ENCODE measurements at places on chromosomes 11 and 22.

DNA sequence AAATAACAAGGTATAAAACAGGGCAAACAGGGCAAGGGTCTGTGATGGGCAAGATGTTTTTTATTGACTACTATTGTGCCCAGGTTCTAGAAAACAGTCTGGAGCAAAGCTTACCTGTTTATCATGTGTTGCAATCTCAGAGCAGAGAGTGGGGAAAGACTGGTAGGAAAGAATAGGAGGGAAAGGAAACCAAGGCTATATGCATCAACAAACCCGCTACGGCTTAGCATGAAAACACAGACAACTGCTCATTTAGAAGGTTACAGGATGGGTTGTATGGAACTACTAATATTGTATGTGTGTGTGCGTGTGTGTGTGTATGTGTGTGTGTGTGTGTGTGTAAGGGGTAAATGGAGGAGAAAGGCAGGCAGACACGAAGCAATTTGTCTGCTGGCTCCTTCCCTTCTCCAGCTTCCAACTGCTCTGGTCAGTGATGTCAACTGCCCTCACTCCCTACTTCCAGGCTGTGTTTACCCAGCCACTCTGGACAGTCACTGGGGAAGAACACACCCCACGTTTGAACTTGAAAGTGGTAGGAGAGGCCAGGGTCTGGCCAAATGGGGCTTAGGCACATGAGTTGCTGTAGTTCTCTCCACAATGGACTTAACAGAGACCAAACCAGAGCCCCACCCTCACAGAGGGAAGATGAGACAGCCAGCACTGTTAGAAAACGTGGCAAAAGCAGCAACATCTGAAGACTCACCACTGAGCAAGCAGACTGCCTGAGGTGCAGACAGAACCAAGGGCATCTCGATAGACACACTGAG is 47.0 kb downstream of the GAB2 start:
- no peak for DNase-seq

DNA sequence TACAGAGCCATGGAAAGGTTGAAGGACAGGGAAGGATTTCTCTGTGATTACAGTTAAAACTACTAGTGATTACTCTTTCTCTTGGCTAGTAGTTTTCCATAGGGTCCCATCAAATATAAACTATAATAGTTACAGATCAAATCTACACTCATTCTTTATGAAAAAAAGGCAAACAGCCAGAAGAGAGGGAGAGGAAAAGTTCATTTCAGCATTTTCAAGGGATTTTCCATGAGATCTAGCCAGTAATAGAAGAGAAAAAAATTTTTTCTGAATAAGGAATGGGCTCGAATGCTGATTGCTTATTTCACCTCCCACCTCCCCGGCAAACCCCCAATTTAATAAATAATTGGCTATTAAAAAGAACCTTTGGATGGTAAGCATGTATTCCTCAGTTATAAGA is 74.8 kb upstream of the BLID start:
- no peak for DNase-seq

DNA sequence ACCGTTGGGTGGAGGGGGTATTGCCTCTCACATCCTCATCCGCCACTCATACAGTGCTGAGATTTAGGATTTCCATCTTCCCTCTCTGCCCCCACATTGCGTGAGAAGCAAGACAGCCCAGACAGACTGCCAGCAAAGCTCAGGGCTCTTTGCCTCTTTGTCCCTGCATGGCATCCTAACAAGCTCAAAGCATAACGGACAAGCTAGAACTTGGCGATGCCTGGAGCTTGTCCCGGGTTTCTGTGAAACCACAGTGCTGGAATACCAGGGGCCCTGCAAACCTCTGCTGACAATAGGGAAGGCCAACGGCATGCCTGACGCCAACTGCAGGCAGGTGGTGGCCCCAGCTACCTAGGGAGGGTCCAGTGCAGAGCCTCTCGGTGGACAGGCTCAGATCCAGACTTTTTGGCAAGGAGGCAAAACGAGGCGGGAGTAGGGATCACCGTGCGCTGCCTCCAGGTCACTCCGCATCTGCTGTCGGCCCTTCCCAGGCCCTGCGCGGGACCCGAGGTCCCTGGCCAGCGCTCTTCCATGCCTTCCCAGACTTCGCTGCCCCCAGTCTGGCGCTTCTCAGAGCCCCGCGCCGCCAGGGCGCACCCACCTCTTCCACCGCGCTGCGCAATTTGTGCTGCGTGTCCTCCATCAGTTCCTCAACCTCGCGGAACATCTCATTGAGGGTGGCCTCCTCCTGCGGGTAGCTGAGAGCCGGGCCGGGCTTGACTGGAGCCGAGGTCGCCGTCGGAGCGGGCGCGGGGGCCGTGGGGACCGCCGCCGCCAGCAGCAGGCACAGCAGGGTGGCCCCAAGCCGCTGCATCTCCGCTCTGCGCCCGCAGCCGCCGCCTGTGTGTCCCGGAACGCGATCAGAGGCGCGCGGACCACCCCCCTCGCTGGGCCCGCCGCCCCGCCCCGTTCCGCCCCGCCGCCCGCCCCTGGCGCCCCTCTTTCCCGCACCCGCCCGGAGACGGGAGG is at the start of gene DKK3:
Gene DKK3, minus strand, starts transcription at position 858 of the 969 bp plus-strand sequence. Its CDS starts 44 bp downstream, at position 814.
- no peak for DNase-seq

- peak; percentile 51 for DNase-seq
Observed at GRCh38 chr22:25447686-25448434, 116.6 kb upstream of the GRK3 start.

GRCh38 chr22:49776891-49777290 is 50.8 kb downstream of the BRD1 start:
- no peak for DNase-seq

- DNase-seq, result no peak
Observed at GRCh38 chr11:11973361-11973800, 35.0 kb downstream of the DKK3 start.

GRCh38 chr11:75205564-75206020 is 35.0 kb upstream of the TPBGL start:
- DNase-seq, result no peak

DNA sequence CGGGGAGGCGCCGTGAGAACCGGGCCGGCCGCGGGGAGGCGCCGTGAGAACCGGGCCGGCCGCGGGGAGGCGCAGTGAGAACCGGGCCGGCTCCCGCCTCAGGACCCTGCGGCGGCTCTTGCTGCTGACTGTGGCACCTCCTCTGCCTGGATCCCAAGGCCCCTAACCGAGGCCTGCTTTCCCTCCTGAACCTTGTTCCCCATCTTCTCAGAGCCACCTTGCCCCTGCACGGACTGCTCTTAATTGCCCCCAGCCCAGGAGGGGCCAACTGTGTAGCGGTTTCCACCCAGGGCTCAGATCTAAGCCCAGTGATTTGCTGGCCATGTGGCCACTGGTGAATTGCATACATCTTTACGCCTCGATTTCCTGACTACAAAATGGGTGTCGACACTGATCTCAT is 112.2 kb upstream of the B3GAT1 start:
- no peak for DNase-seq

- no peak for DNase-seq
Observed at GRCh38 chr11:130617001-130617400, 168.6 kb downstream of the ADAMTS15 start.

DNA sequence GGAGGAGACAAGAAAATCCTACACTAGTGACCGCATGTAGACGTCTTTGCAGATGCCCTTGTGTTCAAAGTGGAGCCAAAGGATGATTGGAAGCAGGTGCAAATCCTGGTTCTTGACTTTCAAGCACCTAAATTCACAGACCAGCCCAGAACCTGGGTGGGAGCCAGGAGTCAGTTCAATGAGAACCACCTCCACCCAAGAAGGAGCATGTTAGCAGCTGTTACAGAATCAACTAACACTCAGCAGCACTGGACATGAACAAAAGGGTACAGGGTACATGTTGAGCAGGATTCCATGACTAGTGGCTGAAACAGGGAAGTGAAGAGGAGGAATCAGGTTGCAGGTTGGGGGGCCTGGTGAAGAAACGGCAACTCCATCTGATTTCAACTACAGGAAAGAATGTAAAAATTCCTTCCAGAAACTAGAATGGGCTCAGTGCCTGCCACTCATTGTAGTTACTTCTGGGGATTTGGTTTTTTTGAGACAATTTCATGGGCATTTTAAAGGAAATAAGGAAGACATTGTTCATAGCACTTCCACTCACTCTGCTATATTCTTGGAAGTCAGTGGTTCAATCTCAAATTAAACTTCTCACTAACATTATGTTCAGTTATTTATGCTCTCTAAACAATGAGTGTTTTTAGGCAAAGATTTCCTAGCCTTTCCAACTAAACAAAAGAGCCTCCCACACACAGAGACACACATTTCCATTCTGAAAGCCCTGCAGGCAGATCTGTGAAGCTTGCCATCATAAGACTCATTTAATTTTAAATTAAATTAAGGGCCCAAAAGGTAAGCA is 173.3 kb downstream of the CADM1 start:
- no peak for DNase-seq

DNA sequence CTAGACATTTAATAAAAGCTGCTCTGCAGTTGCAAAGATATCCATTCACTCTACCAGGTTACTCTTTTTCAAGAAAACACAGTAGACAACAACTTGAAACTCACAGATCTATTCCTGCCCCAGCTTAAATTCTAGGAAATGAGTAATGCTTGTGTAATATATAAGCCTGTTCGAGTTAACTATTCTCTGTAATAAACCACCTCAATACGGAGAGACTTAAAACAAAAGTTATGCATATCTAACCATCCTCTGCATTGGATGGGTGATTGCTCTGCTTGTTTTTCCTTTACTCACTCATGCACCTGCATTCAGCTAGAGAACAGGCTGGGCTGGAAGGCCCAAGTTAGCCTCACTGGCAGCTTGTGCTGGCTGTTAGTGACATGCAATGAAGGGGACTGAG is 13.3 kb downstream of the LRRC4C start:
- no peak for DNase-seq

- no peak for DNase-seq
Observed at GRCh38 chr11:70604630-70605467, 206.5 kb downstream of the CTTN start.

GRCh38 chr22:32572741-32573500 is 98.3 kb downstream of the FBXO7 start:
- no peak for DNase-seq

- DNase-seq, result no peak
Observed at GRCh38 chr11:117795638-117796455, 1.2 kb downstream of the DSCAML1 start.

GRCh38 chr11:60786811-60787567 is 1.9 kb downstream of the MS4A10 start:
- DNase-seq, result peak; percentile 29

GRCh38 chr11:44747316-44747715 is 20.6 kb downstream of the TSPAN18 start:
- no peak for DNase-seq

GRCh38 chr22:30178181-30179126 is 68.1 kb downstream of the LIF start:
- DNase-seq, result no peak

- DNase-seq, result no peak
Observed at GRCh38 chr11:58923300-58923788, 15.9 kb upstream of the GLYATL1 start.

- no peak for DNase-seq
Observed at GRCh38 chr11:2534957-2535672, 90.3 kb downstream of the KCNQ1 start.

GRCh38 chr22:20418211-20418788 is 19.3 kb downstream of the SCARF2 start:
- peak; percentile 38 for DNase-seq

- DNase-seq, result no peak
Observed at GRCh38 chr11:103958475-103959215, 77.8 kb upstream of the DDI1 start.

DNA sequence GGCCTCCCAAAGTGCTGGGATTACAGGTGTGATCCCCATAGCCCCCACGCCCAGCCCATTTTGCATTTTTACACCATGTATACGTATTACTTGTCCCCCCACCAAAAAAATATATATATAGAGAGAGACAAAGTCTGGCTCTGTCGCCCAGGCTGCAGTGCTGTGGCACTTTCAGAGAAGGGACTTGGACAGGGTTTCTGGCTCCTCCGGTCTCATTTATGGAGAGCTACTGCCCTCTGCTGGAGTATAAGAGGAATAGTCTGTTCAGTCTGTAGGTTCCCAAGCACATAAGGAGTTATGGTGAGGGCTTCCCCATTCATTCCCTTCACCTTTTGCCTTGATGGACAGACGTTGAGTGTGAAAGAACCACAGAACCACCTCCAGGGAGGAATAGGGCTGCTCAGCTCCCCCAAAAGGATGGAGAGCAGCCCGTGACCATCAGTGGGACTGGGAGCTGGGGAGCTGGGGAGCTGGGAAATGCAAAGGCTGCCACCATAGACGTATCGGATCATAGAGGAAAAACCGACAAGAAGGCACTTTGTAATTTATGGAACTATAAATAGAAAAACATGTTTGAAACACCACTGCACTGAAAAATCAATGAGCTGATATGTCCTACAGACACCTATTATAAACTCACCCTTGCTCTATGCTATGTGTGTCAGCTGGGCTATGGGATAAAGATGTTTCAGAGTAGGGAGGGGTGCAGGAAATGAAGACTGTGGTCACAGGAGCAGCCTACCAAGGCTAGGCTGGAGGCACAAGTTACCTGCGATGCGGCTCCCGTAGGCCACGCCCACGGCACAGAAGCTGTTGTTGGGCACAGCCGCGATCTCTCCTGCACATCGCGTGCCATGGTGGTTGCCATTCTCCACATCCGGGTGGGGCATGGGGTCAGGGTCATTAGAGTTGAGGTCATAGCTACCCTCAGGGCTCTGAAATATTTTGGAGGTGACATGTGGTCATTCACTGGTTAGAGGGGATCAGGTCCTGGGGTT is 5.2 kb downstream of the PCSK7 start:
- peak; percentile 80 for DNase-seq

DNA sequence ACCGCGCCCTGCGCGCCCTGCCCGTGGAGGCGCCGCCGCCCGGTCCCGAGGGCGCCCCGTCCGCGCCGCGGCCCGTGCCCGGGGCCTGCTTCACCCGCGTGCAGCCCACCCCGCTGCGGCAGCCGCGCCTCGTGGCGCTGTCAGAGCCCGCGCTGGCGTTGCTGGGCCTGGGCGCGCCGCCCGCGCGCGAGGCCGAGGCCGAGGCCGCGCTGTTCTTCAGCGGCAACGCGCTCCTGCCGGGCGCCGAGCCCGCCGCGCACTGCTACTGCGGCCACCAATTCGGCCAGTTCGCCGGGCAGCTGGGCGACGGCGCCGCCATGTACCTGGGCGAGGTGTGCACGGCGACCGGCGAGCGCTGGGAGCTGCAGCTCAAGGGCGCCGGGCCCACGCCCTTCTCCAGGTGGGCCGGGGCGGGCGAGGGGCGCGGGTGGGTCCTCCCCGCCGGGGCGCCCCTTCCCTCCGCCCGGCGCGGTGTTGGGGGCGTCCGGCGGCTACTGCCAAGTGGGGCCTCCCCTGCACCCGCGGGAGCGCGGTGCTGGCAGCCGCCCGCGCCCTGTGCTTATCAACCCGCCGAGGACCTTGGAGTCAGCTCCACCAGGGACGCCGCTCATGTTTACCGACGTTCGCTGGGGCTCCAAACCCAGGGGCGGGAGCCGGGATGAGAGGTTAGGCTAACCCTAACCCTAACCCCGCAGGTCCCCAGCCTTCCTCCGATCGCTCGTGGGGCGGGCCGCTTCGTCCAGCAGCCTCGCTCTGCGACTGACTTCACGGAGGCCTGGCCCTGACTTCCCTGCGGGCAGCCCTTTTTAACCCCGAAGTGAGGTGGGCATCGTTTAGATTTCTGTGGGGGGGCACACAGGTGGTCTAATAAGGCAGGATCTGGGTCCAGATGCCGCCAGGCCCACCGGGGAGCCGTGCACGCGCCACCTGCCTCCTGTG is 649 bp downstream of the SELENOO start:
- no peak for DNase-seq
